Spinal cord (tissue), 10 donors: ENCODE measurements at places on chromosomes 5 and 9.

GRCh38 chr5:40240671-40241070 lies 439.0 kb upstream of the PTGER4 start:
- no peak for DNase-seq

DNA sequence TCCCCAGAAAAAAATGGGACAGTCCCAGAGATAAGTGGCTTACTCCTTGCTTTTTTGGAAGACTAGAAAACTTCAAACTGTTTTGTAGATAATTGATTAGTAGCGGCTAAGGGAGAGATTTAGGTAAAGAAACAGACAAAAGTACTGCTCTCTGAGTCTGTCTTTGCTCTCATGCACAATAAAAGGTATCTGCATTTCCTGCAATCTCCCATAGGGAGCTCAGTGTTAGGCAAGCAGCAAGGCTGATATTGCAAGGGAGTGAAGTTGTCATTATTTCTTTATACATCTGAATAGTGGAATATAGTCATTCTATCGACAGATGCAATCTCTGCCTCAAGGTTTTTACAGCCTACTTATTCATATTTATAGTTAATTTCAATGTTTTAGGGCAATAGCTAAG lies 54.9 kb upstream of the CAMK4 start:
- DNase-seq: no peak

GRCh38 chr5:96963267-96963666 lies 27.4 kb downstream of the LNPEP start:
- no peak for DNase-seq

DNA sequence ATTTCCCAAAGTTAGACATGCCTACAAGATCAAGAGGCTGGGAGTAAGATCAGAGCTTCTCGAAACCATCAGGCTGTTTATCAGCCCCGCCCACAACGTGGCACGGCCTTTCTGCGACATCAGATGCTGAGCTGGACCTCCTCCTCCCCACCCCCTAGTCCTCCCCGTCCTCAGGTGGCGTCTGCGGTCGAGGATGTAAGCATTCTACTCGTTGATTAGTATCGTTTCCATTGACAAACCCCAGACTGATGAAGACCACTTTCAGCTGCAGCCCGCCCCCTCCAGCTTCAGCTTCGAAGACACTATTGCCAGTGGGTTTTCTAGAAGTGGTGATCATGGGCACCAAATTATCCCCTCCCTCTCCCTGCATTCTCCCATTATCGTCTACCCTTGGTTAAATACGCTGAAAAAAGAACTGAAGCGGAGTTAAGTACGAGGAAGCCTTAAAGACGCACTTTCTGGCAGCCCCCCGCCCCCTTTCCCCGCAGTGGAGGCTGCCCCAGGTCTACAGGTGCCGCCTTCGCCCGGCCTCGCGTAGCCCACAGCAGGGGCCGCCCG lies 1.1 kb downstream of the PPIC start:
- DNase-seq: no peak

DNA sequence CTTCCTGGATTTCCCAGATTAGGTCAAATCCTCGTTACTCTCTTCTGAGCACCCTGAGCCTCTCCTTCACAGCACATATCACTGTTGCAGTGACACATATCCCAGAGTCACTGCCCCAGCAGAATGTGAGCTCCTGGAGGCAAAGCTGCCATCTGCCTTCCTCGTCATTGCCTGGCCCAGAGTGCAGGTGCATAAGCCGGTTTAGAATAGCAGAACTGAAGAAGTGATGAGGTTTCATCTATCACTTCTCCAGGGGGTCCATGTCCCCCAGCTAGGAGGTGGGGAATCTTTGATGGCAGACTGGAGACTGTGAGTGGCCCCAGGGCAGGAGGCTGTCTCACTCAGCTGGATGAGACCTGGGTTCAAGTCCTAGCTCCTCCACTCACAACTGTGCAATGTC lies 25.8 kb downstream of the NIPAL4 start:
- no peak for DNase-seq

DNA sequence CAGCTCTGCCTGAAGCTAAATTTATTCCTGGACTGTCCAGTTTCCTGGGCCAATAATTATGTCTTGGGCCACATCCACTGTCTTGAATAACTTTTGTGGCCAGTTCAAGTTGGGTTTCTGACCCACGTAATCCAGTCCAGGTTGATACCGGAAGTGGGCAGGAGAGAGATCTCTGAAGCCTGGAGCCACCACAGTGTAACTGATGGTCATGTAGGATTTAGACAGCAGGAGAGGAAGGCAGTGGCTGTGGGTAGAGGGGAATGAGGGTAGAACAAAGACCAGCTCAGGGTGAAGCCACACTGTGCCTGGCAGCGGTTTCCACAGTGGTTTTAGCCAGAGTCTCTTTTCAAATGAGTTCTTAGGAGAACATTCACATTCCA lies 30.2 kb downstream of the SH3PXD2B start:
- no peak for DNase-seq

GRCh38 chr9:71819115-71819739 lies 50.9 kb upstream of the CEMIP2 start:
- peak; percentile 82 for DNase-seq

DNA sequence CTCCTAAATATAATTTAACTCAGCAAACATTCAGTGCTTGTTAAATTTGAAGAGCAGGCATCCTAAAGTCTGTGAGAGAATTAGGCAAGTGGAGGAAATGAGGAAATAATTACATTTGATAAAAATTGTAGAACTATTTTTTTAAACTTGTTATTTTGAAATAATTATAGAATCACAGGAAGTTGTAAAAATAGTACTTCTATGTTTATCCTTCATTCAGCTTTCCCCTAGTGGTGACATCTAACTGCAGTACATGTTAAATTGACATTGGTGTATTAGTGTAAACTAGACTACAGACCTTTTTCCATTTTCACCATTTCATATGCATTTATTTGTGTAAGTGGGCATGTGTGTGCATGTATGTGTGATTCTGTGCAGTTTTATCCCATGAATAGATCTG lies 51.6 kb downstream of the F2RL2 start:
- no peak for DNase-seq

DNA sequence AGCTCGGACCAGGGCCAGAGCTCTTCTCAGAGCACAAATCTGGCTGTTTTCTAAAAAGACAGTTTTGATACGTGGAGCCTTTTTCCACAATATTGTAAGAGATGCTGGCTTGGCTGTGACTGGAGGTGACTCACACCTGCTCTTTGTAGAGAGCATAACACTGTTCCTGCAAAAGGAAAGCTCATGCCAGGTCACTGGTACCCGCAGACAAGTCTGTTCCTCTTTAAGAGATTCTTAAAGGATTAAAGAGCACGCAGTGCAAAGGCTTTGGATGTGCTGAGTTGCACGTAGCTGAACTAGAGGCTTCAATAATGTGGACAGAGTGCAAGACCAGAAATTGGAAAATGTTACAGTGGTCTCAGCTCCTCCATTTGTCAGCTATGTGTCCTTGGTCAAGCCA lies 19.0 kb downstream of the ACTL7B start:
- DNase-seq: no peak

GRCh38 chr9:69745716-69746437 lies 13.9 kb downstream of the PTAR1 start:
- no peak for DNase-seq

GRCh38 chr5:62041156-62041756 lies 264.8 kb upstream of the KIF2A start:
- DNase-seq: no peak

DNA sequence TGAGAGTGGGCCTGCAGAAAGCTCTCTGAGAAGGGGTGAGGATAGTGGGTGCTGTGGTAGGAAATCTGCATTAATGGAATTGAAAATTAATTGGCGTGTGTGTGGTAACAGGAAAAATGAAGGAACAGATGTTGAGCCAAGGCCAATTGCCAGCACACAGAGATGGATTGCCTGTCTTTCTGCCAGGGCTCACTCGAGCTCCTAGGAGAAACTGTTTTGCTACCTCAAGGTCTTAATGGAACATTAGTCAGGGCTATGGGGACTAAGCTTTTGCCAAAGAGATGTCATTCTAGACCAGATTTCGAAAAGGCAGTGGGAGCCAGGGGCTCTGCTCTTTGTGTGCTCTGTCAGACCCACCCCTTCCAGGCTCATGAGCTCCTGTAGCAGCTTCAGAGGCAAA lies 124.0 kb upstream of the EFNA5 start:
- DNase-seq: no peak

DNA sequence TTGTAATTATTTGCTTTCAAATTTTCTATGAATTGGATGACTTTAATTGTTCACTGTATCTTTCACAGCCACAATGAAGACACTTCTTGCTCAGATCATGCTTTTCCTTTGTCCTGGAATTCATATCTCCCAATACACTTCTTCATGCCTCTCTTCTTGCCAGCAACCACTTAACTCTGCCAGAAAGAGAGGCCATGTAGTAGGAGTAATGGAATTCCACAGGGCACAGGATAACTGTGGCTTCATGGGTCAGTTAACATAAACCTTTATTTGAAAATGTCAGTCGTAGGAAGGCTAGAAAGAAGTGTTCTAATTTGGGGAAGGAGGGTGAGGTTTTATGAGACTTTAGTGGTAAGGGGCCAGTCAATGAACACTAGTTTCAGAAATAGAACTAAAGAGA lies 190.3 kb downstream of the TMEM167A start:
- DNase-seq: no peak

GRCh38 chr9:79577969-79578723 lies 6.4 kb downstream of the TLE4 start:
- DNase-seq: no peak

GRCh38 chr9:78123808-78124207 lies 92.2 kb upstream of the GNAQ start:
- DNase-seq: no peak

DNA sequence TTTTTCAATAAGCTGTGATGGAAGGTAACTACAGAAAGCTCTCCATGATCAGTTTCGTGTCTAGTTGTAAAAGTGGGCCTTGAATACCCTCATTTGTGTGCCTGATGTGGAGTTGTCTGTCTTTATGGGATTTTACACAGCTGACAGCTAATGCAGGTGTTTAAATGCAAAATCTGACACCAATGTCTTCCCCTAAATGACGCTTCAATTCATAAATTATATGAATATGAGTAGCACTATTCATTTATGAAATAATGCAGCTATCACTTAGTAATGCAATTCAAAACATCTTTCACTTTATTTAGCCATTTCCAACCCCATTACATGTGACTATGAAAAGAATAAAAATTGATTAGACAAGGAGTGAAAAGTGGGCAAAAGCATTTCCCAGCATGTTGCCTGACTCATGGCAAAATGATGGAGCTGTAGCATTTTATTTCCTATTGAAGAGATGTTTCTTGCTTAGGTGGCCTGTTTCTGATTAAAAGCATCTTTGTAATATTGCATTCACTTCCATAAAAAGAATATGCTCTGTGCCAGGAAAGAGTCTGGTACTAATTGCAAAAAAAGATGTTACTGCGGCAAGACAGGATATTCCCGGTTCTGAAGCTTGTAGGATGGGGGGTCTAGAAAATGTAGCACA lies 116.7 kb upstream of the HAPLN1 start:
- no peak for DNase-seq

DNA sequence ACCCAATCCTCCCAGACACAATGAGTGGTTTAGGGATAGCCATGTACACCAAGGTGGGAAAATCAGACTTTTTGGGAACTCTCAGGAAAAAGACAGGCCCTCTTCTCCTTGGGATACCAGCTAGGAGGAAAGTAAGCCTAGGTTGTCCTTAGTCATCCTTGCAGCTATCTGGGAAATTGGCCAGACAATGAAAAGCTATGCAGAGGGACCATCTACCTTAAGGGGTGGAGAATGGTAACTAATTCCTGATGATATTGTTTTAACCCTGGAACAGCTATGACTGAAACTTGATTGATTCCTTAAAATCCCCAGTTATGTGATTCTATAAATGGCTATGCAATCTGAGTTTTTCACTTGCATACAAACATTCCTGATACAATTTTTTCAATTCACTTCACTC lies 88.9 kb upstream of the BNC2 start:
- no peak for DNase-seq

DNA sequence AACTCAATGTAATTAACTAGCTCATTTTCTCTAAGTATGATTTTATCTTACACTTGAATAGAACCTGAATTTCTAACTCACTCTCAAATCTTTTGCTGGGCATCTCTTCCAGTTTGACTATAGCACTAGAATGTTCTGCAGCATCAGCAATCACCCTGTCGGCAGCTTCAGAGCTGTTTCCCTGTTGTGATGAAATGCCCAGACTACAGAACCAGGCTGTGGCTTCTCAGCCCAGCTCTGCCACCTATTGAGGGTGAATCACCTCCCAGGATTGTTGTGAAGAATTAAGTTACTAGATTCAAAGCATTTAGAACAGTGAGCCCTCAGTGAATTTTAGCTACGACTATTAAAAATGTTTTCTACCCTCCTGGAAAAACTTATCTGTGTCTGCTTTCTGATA lies 90.4 kb upstream of the ANKRD55 start:
- DNase-seq: peak; percentile 45

- no peak for DNase-seq
These were observed 63.6 kb upstream of the BOD1 start for GRCh38 chr5:173679909-173680630.

GRCh38 chr9:34121996-34122395 lies 4.5 kb downstream of the DCAF12 start:
- DNase-seq: no peak

DNA sequence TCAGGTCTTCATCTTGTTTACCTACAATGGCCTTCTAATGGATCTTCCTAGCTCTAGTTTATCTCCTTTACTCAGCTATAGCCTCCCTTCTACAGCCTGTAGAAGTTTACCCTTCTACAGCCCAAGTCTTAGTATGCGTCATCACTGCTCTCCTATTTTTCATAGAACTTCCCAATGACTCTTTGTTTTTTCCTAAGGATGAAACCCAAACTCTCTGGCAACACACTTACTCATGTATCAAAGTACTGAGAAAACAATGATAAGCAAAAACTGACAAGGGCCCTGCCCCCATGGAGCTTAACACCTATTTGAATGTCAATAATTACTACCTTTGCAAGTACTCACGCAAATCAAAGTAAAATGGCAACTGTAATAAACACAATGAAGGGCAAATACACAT lies 33.7 kb downstream of the LEAP2 start:
- DNase-seq: no peak

DNA sequence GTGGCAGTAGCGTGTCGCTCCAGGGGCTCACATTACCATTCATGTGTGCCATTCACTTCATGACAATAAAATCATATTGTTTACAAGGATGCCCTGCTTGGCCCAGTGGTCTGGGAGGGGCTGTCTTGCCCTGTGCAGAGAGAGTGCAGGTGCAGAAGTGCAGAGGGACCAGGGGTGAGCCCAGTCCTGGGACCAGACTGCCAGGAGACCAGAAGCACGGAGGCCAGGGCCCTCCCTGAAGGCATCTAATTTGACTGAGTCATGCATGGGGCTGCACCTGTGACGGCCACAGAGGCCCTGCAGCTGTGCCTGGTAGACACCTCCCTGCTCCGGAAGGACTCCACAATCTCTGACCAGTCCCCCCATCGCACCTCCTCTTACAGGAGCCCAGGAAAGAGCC lies 164.4 kb upstream of the FOXD4L5 start:
- no peak for DNase-seq

GRCh38 chr9:7542693-7543092 lies 256.9 kb downstream of the DMAC1 start:
- no peak for DNase-seq

- no peak for DNase-seq
These were observed 196.6 kb downstream of the FANCC start for GRCh38 chr9:95120781-95121370.
